HCEC 1CT (cell line): ENCODE measurements at places on chromosomes 11 and 22.

GRCh38 chr11:128936606-128937251, 5.9 kb downstream of the TP53AIP1 start:
- no peak for DNase-seq

GRCh38 chr11:1812801-1813200, 22.0 kb upstream of the SYT8 start:
- DNase-seq: no peak

DNA sequence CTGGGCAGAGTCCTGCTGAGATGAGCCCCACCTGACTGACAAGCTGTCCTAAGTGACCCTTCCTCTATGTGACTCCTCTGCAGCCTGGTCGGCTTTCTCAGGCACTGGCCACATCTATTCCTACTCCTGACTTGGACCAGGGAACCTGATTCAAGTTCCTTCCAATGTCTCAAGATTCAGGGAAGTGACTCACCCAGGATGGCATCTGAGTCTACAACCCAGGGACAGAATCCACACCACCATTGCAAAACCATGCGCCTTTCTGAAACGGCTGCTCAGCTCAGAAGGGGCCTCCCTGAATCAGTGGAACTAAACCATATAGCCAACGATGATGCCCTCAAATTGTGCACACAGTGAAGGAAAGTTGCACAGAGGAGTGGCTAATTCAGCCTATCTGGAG, 63.9 kb upstream of the CSNK2A3 start:
- DNase-seq: peak; percentile 40

DNA sequence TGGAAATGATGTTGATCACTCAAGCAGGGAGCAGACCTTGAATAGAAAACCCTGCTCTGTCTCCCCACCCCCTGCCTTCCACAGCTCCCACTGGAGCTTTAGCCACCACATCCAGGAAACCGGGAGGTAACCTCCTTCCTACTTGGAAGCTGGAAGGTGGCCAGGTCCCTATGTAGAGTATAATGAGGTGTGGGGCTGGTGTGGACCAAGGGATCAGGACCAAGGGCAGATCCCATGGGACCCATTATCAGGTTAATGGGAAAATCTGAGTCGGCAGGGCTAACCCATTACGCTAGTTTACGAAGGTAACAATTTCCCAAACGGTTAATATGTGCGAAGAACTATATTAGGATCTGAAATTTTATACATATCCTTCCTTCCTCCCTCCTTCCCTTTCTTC, 321.9 kb downstream of the MIAT start:
- no peak for DNase-seq

DNA sequence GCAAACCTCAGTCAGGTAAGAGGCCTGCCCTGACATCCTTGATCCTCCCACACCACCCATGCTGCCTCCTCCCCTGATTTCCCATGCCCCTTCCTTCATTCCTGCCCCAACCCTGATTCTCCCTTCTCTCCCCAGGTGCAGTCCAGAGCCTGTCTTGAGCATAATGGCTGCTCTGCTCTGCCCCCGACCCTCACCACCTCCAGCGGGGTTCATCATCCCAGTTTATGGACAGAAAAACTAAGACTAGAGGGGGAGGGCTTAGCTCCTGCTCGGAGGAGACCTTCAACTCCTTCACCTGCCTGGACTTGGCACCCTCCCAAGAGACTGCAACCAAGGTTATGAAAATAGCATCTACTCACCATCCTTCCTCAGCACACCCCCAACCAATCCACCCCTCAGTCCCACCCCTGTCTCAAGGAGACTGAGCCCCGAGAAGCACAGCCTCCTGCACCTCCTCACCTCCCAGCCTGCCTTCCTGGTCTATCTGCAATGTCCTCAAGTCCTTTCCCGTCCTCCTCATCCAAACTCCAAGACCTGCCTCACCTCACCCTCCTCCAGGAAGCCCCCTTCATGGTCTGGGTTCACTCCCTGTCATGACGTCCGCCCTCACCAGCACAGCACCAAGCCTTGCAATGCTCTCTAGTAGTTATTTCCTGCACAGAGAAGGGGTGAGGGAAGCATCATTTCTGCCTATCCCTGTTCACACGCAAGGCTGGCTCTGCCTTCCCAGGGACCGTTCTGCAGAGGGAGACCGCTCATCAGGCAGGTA, 103.1 kb downstream of the PDE2A start:
- no peak for DNase-seq

DNA sequence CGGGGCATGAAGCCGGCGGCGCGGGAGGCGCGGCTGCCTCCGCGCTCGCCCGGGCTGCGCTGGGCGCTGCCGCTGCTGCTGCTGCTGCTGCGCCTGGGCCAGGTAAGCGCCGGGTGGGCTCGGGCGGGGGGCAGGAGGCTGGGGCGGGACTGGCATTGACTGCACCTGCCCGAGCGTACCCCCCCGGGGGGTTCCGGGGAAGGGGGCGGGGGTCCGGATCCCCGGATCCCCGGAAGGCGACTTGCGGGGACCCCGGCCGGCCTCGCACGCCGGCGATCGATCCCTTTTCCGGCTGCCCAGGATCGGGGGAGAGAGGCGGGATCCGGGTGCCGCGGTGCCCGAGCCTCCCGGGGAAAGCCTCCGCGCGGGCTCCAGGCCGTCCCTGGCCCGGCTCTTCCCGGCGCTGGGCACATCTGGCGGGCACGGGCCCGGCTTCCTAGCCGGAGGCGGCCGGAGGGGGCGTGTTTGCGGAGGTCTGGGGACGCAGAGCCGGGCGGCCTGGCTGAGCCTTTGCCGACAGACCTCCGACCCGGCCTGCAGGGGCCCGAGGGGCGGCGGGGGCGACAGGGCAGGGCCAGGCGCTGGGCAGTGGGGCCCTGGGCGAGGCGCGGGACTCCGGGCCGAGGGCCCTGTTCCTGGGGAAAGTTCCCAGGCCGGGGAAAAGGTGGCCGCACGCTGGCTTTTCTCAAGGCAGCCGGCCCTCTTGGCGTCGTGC, 705 bp downstream of the PTPRJ start:
- peak; percentile 43 for DNase-seq

GRCh38 chr11:94550513-94550912, 6.8 kb downstream of the FUT4 start:
- DNase-seq: no peak

GRCh38 chr11:777288-778255, at the start of gene GATD1:
TSS of gene GATD1 (minus strand) at chr11:777487. CDS start at chr11:777462, 25 bp downstream.
- peak; percentile 81 for DNase-seq

- no peak for DNase-seq
Measured at GRCh38 chr11:43925932-43926505, 16.4 kb upstream of the C11orf96 start.

DNA sequence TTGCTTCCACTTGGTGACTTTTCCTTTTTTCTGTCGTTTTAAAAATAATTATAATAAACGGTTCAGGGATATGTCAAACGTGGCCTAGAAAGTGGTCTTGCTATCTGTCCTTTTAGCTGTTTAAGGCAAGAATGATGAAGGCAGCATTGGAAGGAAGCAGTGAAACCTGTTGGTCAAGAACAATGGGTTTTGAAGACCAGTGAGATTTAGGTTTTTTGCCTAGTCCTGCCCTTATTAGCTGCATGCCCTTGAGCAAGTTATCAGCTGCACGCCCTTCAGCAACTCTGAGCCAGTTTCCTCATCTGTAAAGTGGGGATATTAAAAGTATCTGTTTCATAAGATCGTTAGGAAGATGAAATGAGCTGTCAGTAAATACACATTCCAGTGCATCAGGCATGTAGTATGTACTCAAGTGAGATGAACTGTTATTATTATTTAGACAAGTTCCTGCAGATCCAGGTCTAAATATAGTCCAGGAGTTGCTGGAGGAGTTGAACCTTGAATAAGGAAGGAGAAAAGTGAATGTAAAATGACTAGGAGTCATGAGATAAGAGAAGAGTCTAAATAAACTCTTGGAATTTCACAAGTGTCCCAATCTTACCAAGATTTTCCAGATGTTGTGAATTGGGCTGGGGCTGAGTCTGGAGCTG, 90.8 kb upstream of the HSD17B12 start:
- DNase-seq: no peak

DNA sequence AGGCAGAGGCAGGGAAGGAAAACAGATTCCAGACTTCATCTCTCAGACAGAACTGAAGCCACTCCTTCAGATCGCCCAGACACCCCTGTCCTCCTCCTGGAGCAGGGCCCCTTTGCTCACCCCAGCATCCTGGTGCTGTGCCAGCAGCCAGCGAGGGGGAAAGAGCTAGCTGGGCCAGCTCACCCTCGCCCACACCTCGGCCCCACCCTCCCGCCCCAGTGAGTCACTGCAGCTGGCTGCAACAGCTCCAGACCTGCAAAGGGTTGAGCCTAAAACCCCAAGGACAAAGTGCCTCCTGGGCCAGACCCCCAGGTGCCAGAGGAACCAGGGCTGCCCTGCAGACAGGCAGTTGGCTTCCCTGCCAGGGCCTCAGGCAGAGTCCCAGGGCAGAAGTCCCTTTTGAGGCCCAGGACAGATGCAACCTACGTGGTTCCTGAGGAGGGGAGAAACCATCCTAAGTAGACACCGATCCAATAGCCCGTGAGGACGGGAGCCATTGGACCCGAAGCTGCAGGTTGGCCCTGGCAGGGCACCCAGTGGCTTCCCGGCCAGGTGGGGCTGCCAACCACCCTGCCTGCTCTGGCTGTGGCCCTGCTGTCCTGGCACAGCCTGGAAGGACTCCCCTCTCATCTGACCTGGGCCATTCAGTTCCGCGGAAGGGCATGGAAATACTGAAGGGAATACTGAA, 7.2 kb downstream of the AHNAK start:
- DNase-seq: peak; percentile 85

DNA sequence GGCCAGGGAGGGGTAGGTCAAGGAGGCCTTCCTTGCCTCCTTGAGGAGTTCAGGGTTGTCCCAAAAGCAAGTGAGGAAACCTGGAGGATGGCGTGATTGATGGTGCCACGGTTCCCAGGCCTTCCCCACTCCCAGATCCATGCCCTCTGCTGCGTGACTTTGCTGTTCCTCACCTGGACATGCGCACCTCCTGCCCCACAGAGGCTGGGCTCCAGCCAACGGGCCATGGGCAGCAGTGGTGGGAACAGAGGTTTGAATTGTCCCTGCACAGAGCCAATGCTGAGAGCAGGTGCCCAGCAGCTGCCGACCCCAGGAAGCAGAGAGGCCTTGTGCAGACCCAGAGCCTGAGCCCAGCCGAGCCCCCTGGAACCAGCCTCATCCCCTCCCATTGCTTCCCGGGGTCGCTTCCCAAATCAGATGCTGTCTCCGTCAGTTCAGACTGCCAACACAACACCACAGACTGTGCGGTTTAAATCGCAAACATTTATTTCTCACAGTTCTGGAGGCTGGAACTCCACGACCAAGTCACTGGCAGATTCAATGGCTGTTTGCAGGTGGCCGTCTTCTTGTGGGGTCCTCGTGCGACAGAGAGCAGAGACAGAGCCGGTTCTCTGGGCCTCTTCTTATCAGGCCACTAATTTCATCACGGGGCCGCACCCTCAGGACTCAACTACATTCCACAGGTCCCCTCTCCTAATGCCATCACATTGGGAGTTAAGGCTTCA, 6.2 kb upstream of the LINC01488 start:
- no peak for DNase-seq

DNA sequence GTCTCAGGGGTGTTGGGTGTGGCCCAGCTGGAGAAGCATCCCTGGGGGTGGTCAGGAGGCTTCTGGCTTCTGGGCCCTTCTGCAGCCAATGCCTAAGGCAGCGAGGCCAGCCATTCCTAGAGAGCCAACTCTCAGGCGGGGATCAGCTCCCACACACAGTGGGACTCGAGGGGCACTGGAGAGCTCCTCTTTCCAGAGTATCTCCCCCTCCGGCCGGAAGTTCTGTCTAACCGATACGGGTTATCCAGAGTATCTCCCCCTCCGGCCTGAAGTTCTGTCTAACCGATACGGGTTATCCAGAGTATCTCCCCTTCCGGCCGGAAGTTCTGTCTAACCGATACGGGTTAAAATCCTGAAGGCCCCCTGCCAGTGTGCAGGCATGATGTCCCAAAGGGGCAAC, 71.2 kb upstream of the B3GAT1 start:
- no peak for DNase-seq

DNA sequence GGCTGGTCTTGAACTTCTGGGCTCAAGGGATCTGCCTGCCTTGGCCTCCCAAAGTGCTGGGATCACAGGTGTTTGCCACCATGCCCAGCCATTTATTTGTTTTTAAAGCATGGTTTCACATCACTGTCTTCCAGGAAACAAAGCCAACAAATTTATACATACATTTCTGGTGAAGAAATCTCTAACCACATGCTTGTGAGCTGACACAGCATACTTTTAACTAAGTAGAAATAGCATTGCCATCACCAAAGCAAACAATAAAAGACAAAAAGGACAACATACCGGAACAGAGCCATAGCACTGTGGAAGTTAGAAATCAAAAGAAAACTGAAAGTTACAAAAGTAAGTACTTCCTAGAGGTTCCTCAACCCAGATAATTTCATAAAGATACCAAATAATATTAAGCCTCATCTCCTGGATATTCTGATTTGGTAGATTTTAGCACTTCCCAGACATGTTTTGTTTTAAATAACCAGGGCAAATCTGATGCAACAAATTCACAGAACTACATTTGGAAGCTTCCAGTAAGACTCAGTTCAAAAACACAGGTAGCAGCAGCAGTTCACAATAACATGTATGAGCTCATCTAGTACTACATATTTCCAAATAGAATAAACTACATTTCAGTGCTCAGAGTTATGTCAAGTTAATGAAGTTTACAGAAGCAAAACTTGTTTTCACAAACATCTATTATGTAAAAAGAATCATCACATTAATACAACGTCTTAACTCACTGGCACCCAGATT, 70.6 kb downstream of the RRAS2 start:
- peak; percentile 84 for DNase-seq

DNA sequence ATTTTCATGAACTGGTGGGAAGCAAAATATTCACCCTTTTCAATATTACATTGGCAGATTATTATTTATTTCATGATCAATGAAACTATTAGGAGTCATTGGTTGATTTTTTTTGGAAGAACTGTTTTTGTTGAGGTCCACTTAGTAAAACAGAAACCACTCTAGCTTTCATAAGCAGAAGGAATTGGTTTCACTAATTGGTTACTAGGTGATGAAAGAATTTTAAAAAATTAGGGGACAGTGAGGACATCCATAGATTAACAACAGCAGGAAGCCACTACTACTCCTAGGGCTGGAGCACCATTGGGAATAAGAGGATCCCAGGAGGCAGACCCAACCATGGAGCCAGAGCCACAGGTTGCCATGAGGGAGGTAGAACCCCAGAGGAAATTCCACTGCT, 74.4 kb upstream of the KCNA4 start:
- DNase-seq: no peak

- DNase-seq: peak; percentile 50
Measured at GRCh38 chr11:83159902-83160865, 3.3 kb downstream of the PCF11 start.

DNA sequence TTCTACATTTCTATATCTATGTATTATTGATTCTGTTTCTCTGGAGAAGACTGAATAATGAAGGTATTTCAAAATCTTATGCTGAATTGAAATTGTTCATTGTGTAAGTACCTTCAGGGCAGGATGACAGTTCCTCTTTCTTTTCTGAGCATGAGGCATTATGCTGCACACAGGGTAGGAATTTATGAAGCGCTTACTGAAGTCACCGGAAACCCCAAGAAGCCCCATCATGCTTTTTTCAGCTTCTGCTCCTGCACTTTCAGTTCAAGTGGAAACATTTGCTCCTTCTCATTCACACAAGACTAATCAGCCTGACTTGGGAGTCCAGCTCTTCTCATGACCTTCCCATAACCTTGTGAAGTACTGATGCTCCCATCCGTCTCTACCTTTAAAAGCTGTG, 314.7 kb upstream of the SORL1-AS1 start:
- DNase-seq: no peak

GRCh38 chr11:45250035-45250718, 36.0 kb downstream of the SYT13 start:
- no peak for DNase-seq

- no peak for DNase-seq
Measured at GRCh38 chr22:49349181-49349835, 478.4 kb downstream of the BRD1 start.
